A549 (cell line): ENCODE measurements at places on chromosomes 12 and 14. TPM values are rescaled to one million over a fixed set of nuclear protein-coding genes. Genes with fewer than 3 reads are reported as not detected.

DNA sequence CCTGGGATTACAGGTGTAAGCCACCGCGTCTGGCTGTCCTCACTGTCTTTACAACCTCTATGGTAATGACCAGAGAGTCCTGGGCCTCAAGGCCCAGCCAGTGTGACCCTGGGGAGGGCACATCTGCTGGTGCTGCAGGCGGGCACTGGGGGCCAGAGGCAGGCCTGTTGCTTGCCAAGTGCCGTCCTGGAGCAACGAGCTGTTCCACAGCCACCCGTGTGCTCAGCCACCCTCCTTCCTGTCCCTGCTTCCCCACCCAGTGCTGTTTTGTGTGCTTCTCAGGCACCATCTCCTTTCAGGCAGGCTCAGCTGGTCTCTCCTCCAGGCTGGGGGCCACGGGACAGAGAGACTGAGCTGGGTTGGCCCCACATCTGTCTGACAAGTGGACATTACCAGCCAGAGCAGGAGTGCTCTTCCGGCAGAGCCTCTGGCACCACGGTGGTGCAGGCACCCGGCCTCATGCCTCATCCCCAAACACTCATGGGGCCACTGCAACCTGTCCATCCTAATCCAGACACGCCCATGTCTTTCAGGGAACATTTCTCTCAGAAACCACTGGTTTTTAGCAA lies 9.0 kb downstream of the SLC25A47 start:
- DNase-seq = no peak

- DNase-seq = no peak
Observed at GRCh38 chr12:90207799-90208198, 499.2 kb upstream of the ATP2B1 start.

- peak; percentile 18 for DNase-seq
Observed at GRCh38 chr12:101925361-101925760, 48.0 kb downstream of the DRAM1 start.

GRCh38 chr12:70353780-70354660 lies 12.1 kb upstream of the KCNMB4 start:
- DNase-seq = no peak

HOXC6 gene
- 5.0 to 6.0 TPM (median 5.5 TPM) in 3 replicates for polyA plus RNA-seq
